Erythroblast (primary cell): ENCODE measurements at places on chromosomes 4 and X.

- DNase-seq = no peak
Observed at GRCh38 chr4:36870121-36870520, 374.4 kb upstream of the NWD2 start.

DNA sequence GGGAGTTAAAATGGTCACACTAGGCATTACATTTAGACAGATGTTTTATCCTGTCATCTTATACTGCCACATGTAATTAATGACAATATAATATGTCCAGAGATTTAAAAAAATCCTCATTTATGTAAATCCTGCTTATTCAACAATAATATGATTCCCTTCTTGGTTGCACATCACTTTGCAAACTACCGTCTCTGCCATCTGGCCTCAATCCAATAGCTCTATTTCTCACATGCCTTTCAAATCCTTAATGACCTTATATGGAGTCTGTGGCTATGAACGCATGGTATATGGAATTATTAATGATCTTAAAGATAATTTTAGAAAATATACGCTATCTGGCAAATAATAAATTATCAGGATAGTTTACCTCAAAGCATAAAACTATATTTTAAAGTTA, 144.5 kb downstream of the NPNT start:
- DNase-seq = no peak

DNA sequence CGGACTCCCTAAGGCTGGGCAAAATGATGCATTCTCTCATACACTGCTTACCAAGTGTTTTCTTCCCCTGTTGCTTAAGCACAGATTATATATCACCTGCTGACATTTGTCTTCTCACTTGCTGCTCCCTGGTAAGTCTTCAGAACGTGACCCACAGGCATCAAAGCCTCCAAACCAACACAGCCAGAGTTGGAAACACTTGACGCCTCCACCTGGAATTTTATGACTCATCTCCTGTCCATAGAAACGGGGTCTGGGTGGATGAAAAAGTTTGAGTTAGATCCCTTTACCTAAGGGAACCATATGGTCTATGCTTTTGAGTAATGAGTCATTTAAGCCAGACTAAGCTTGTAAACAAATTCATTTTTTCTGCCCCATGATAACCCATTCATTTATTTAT, 251.6 kb downstream of the USP46 start:
- no peak for DNase-seq

DNA sequence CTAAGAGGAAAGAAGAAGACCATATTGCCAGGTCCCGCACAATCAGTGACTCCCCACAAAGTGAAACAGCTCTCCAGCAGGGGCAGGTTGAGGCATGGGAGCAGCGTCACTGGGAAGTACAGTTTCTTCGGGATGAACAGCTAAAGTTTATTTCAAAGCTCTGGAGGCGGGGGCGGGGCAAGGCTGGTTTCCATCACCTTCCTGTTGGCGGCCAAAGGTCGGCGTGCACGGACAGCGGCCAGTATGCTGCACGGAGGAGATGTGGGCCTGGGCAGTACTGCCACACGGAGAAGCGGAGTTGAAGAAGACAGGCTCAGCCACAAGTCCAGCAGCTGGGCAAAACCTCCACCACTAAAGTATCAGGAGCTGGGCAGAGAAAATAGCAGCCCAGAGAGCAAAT, 951 bp upstream of the ZNF518B start:
- no peak for DNase-seq

DNA sequence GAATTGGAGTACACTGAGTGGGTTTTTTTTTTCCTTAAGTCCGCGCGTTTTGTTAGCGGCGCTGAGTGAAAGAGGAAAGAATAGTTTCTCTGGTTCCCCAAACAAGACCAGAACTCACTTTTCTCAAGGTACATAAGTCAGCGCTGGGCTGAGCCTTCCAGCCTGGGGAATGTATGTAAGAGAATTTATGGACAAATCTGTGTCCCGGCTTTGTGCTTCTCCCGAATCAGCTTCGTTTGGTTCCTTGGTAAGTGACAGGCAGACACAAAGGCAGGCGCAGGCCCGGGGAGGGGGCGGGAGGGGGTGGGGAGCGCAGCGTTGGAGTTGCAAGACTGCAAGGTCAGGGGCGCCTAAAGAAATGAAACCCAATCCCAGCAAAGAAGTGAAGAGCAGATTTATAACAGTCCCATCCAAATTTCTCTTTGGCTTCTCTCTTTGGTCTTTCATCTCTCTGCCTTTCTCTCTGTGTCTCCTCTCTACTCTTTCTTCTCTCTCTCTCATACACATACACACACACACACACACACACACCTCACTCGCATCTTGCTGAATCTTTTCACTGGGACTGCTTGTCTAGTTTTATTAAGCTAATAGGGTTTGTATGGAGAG, 981 bp downstream of the TET2 start:
- DNase-seq = peak; percentile 69

DNA sequence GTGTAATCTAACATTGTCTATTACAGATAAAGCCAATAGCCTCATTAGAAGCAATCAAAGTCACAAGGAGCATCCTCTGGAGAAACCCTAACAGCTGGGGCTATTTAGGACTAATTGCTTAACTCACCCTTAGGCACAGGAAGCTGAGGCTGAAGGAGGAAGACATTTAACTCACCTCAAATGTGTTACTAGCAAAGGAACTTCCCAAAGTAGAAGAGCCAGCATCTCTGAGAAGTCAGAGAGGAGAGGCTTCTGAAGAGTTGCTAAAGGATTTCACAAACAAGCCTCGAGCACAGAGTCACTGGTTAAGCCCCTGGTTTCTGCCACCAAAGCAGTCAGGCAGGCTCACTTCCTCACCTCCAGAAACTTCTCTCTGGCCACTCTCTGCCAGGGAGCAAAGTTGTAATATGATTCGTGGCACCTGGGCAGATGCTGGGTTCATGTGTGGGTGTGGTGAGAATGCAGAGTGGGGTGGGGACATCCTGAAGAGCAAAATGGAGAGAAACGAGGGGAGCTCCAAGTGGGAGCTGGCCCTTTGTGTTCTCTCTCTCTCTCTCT, 201.3 kb downstream of the HS6ST2 start:
- no peak for DNase-seq

- no peak for DNase-seq
Observed at GRCh38 chrX:9476810-9477575, 12.1 kb downstream of the TBL1X start.

GRCh38 chr4:8657381-8658088, 65.0 kb downstream of the CPZ start:
- no peak for DNase-seq

- no peak for DNase-seq
Observed at GRCh38 chr4:39484582-39485272, 25.9 kb downstream of the LIAS start.

GRCh38 chr4:140343303-140343702, 30.1 kb upstream of the SCOC start:
- DNase-seq = no peak

- no peak for DNase-seq
Observed at GRCh38 chr4:87886083-87886482, 53.3 kb downstream of the MEPE start.

DNA sequence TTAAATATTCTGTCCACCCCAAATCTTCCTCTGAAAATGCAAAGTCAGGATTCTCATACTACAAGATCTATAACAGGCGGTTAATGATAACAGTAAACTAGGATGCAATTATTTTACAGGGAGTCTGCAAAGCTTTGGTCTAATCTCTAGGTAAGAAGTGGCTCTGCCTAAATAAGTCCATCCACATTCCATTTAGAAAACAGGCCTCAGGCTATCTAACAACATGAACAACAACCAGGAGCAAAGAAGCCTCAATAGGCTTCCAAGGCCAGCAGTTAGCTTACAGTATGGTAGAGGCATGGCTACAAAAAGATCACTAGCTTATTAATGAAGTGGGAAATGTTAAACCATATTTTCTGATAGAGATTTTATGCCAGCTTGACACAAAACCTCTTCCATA, 6.4 kb downstream of the MAB21L2 start:
- no peak for DNase-seq

DNA sequence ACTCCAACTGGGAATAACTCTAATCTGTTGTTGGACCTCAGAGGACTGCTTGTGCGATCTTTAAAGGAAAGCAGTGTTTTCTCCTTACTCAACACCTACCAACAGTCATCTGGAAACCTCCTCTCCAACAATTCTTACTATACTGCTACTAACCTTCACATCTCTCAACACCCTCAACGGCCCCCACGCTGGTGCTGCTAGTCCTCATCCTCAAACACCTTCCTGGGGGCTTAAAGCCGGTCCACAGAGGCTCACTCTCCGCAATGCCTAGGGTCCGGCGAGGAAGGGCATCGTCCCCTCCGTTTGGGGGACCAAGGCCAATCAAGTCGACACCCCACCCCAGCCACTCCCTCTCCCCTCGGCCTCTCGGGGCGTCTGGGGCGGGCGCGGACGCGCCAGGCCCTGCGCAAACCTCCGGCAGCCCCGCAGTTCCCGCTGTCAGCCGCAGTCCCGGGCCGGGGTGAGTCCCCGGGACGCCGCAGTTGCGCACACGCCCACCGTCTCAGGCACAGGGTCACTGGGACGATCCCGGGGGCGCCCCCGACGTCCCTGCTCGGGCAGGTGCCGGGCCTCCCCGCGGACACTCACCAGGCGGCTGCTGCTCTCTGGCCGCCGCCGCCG, 418 bp downstream of the TAB3 start:
- DNase-seq = peak; percentile 72

DNA sequence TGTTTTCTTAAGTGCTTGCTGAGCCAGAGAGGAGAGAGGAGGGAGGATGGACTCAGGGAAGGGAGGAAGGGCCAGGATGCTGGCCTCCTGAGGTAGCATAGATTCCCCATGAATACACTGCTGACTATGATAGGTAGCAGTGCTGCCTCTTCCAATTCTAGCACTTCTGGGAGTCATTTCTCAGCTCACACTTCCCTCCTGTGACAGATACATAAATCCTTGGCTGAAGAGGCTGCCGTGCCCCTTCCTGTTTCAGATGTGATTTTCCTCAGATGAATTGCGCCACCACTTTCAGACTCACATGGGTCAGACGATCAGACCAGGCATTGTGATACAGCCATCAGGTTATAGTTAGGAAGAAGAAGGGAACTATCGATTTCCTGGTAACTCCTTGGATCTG, 22.4 kb downstream of the TSC22D3 start:
- no peak for DNase-seq

DNA sequence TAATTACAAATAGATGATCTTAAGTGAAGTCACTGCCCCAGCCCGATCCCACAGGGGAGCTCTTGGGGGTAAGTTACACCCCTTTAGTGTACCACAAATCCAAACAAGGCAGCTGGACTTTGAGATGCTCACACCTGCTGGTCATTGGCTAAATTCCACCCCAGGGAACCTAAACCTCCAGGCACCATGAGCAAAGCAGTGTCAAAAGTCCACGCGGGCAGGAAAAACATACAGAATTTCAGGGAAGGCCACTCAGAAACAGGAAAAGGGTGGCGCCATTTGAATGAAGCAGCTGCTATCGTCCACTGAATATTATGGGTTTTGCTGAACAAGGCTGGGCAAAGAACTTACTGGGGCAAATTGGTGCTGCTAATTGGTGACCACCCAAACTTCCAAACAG, 30.9 kb downstream of the SUPT20HL1 start:
- DNase-seq = no peak
